Pulmonary artery endothelial cell (primary cell): ENCODE measurements at places on chromosomes 2 and 18.

GRCh38 chr2:238226698-238227586 is 12.9 kb downstream of the HES6 start:
- no peak for DNase-seq

- DNase-seq = no peak
These were observed 13.9 kb downstream of the SPATS2L start for GRCh38 chr2:200320344-200320743.

GRCh38 chr2:191566344-191566743 is 111.6 kb upstream of the NABP1 start:
- no peak for DNase-seq

DNA sequence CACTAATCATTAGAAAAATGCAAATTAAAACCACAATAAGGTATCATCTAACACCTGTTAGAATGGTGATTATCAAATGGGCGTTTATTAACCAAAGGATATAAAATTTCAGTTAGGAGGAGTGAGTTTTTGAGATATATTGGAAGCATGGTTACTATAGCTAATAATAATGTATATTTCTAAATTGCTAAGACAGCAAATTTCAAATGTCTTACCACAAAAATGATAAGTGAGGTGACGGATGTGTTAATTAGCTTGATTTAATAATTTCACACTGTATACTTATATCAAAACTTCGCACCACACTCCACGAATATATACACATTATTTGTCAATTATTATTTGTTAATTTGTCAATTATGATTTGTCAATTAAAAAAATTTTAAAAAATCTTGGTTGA is 227.2 kb upstream of the DDX18 start:
- no peak for DNase-seq

DNA sequence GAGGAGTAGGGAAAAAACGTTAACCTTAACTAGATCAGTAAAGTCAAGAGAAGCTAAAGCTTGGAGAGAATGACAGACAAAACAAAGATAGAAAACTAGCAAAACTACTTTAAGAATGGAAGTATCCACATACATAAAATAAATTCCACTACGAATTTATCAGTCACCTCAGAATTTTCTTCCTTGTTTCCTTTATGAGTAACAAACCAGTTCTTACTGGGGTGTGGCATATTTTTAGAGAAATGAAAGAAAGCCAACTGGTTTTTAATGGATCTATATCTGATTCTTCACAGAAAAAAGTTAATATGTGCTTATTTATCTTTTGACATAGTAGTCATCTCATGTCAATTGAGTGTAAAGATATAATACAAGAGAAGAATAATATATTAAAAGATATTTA is 2033.7 kb upstream of the CELF4 start:
- DNase-seq = no peak

GRCh38 chr2:72300147-72300684 is 152.6 kb upstream of the CYP26B1 start:
- no peak for DNase-seq

GRCh38 chr2:12006850-12007249 is 260.4 kb downstream of the LPIN1 start:
- DNase-seq = peak; percentile 7

- DNase-seq = no peak
These were observed 36.0 kb downstream of the SMIM21 start for GRCh38 chr18:75391279-75392225.

DNA sequence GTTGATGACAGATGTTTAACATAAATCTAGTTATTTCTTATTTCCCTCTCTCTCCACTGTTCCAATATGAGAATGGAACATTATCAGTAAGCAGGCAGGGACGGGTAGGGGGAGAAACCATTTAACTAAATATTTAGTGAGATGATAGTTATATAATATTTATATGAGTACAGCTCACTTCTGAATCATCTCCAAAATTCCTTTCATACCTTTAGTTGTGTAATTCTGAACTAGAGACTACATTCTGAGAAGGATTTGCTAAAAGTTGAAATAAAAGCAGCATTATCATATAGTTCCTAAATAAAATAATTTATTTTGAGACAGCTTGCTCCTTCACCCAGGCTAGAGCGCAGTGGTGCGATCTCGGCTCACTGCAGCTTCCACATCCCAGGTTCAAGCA is 41.4 kb downstream of the B4GALT6 start:
- no peak for DNase-seq

DNA sequence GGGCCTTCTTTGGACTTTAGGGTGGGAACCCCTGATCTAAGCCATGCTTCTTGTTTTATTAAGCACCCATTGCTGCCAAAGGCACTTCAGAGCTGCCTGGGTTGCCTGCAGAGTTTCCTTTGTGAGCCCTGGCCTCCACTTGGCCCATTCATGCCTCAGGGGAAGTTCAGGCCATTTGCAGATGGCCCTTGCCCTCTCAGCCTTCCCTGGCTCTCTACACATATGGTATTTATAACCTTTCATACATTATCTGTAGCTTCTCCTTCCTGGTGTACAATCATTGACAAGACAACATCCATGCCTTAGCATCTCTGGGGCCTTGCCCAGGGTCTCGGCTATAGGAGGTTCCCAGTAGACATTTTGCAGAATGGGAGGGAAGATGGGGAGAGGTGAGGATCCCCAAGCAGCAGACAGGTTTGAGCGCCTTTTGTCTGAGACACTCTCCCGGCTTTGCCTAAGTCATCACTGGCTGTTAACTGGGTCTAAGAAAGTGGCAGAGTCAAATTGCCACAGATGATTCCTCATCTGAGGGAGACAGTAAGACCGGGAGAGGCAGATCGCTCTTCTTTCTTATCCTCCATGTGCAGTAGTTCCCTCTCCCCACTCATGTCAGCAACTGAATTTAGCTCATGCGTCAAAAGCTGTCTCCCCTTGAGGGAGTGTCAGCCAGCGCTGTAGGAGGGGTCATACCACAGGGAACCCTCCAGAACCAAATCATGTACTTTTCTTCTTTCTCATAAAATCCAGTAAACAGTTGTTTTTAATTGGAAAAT is 2.7 kb downstream of the EHD3 start:
- DNase-seq = no peak

DNA sequence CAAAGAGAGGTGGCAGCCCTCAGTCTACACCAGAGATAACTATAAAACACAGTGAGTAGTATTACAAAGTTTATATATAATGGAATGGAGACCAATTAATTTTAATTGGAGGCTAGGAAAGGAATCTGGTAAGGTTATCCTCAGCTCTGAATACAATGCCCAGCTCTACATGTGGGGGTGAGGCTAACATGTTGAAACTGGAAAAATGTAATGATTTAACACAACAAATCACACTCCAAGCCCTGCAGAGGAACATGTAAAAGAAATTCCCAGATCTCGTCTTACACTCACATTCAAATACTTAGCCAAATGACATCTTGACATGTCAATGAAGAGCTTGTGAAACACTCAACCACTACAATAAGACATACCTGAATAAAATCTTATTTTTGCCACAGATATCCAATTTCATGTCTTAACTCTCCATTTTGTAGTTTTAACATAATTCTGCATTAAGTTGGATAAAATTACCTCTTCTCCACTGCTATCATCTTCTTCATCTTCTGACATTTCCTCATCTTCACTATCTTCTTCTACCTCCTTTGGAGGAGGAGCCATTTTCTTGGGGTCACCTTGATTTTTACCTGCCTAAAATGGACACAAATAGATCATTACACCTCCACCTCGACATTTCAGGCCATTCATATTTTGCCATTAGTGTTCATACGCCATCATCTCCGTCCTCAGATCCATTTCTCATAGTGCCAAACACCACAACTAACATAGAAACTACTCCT is 1.4 kb downstream of the NCL start:
- no peak for DNase-seq

- DNase-seq = no peak
These were observed 3.7 kb upstream of the ADI1 start for GRCh38 chr2:3522961-3523421.

GRCh38 chr2:203688798-203689197 is 17.6 kb upstream of the CD28 start:
- DNase-seq = no peak

DNA sequence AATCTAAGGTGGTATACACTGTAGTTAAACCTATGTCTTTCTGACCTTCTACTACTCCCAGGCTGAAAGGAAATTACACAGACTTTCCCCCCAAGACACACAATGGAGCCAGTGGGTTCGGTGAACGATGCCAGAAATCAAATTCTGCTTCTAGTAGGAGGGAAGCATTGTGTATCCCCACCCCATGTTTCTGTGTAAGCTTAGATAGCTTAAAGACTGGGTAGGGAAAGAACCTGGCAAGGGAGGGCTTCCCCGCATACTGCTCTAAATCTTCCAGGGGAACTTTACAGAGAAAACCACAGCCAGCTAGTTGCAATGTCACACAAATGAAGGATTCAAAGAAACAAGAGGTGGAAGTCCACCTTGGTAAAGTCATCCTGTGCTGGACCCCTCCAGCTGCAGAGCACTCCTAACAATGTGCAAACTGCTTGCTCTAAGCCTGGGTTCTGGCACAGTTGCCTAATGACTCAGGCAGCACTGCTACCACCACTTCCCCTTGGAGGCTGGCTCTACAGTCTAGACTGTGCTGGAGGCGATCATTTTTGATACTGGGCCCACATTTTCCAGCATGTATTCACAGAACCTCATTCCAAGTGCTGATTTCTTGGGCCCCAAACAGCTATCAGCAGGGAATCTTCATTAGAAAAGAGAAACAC is 47.5 kb downstream of the TRIB2 start:
- DNase-seq = peak; percentile 85

- no peak for DNase-seq
These were observed 138.4 kb upstream of the NOSTRIN start for GRCh38 chr2:168663993-168664392.

DNA sequence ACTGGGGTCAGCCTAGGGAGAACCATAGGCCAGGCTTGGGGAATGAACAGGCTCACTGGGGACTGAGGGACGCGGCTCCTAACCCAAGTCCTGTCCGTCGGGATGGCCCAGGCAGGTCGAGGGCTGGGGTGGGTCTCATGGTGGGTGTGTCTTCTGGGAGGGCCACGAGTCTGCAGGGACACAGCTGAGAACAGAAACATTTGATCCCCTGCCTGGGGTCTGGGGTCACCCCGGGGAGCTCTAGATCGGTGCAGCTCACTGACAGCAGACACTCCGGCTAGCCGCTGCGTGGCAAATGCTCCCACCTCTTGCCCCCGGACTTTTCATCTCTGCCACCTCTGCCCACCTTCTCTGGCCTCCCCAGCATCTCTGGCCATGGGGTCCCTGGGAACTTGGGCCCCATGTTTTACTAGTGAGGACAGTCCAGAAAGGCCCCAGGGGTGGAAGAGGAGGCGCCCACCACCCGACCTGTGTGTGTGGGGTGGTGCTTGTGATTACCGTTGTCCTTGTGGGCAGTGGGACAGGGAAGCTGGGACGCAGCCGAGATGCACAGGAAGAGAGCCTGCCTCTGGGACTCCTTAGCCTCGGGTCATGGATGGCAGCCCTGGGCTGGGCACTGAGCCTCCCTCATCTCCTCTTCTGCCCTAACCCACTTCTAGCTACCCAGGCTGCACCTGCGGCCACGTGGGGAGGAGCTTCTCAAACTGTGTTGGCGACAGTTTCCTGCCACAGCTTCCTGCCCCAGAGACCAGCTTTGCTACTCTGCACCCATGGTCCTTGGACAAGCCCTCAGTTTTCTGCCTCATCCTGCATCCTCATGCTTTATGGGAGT is 4.9 kb downstream of the ZAP70 start:
- no peak for DNase-seq

GRCh38 chr18:24054130-24054529 is 39.6 kb downstream of the TTC39C start:
- no peak for DNase-seq

DNA sequence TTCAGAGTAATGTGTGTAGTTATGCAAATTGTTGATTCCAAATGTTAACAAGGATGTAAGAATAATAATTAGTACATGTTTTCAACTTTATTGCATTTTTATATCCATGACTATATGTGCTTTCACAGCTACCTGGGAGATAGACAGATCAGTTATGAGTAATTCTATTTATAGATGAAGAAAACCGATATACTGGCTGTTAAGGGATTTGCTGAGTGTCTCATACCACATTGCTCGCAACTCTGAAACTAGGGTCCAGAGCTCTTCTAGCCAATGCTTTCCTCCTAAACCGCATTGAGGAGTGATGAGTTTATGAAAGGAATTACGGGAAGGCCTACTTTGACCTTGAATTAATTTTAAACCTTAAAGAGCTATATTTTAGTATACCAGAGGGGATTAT is 202.3 kb downstream of the MYO3B start:
- DNase-seq = no peak

- DNase-seq = no peak
These were observed 40.0 kb downstream of the TEX44 start for GRCh38 chr2:231632559-231633142.

- DNase-seq = no peak
These were observed 219.8 kb downstream of the PTGR3 start for GRCh38 chr18:74989134-74989533.

GRCh38 chr18:11668441-11669169 is 20.5 kb upstream of the GNAL start:
- no peak for DNase-seq

GRCh38 chr2:78992807-78993517 is 32.5 kb upstream of the REG3G start:
- no peak for DNase-seq

- DNase-seq = no peak
These were observed 100.4 kb upstream of the CD226 start for GRCh38 chr18:70047931-70048603.

DNA sequence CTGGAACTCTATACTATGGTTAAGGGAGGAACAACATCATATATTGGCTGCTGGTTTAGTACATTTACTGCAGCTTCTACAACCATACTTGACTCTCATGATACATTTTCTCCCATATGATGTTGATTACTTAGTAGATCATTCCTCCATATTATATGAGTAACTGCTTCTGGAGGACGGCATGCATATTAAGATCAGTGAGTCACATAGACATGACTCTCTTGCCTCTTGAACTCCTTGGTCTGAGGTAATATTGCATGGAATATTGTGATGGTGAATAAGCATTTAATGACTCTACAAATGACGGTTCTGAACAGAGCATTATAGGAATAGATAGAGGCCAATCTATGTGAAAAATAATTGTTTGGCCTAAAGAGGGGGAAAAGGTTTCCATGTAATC is 418.8 kb upstream of the SPHKAP start:
- no peak for DNase-seq

GRCh38 chr2:29519338-29519925 is 402.0 kb downstream of the ALK start:
- DNase-seq = no peak

DNA sequence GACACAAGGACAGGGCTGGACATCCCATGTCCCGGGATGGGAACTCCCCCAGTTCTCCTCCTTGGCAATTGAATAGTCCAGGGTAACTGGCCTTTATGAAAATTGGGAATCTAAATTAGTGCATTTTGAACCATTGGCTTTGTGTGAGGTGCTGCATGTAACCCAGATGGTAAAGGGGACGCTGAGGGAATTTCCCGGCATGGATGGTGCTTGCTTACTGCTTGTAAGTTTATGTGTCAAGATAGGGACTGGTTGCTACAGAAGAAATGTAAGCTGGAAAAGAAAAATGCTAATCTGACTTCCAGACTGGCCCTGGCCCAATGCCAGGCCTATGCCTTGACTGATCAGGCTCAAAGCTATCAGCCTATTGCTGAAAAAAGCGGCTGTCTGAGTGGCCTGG is 1096.7 kb upstream of the DDX18 start:
- DNase-seq = no peak
